Foreskin fibroblast (primary cell): ENCODE measurements at places on chromosomes 5 and 9.

GRCh38 chr5:42392917-42393316, 30.3 kb upstream of the GHR start:
- DNase-seq, result no peak

DNA sequence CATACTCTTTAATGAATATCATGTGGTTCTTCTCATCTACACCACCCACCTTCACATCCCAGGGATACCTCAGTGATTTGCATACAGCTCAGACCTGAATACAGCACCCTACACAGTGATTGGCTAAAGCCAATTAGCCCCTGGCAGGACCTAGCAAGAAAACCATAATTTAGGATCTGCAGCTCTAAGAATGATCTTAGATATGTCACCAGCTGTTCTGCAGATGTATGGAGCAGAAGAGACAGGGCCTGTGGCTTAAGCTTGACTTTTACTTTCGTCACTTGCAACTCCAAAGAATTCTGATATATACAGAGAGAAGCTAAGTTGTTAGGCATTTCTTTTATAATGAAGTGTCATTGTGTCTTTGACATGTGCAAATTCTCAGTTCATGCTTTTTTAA, 483.2 kb upstream of the C9orf72 start:
- DNase-seq, result peak; percentile 7

DNA sequence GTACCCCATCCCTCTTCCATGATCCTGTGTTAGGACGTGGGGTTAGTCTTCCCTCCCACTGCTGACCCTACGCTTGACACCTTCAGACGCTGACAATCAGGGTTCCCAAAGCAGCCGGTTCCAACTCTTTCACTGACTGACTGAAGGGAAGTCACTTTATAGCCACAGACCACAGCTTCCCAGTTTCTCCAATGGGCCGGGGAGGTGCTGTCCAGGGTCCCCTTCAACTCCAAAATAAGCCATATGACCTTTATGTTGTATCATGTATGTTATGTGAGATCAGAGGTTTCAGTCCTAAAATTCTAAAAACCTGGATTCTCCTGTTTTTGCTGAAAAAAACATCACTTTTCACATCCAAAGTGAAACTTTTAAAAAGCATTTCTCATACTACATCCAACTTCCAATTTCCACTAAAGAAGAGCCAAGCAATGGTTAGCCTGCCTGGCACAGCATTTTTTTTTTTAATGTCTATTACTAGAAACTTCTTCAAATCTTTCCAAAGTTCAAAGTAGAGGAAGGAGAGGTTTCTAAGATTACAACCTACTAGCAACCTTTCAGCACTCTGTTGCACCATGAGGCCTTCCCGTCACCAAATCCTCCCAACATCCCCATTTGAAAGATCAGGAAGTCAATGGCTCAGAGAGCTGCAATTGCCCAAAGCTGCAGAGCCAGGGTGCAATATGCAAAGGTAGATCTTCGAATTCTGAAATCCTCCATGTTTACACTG, 5.2 kb downstream of the EPB41L4B start:
- no peak for DNase-seq

- no peak for DNase-seq
Measured at GRCh38 chr5:95871146-95871806, 48.8 kb upstream of the GLRX start.

DNA sequence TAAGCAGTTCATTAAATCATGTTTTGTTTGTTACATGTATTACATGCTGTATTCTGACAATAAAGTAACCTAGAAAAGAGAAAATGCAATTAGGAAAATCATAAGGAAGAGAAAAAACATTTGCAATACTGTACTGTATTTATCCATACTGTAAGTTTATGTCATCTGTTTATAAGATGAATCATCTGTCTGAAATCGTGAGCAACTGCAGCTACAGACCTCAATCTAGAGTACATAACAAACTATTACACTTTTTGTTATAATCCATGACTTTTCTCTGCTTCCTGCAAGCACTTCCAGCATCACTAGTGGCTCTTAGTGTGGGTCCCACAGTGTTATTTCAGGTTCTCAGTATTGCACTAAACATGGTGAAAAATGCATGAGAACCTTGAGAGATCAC, 144.4 kb upstream of the NR4A3 start:
- peak; percentile 7 for DNase-seq

GRCh38 chr9:78213712-78214111, 22.2 kb upstream of the CEP78 start:
- peak; percentile 27 for DNase-seq

DNA sequence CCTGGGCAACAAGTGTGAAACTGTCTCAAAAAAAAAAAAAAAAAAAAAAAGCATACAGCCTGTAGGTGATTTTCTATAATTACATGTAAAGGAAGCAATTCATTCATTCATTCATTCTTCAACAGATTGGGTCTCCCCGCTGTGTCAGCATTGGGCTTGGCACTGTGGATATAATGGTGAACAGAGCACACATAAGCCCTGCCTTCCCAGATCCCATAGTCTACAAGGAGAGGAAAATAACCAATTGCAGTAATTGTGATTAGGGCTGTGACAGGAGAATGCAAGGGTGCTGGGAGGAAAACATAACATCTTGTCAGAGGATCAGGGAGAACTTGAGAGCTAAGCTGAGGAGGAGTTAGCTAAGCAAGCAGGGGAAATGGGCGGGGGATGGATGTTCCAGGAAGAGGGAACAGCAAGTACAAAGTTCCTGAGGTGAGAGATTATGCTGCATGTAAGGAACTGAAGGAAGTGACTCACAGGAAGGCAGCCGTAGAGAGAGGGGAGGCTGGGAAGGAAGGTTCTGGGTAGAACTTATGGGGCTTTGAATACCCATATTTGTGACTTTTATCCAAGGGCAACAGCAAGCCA, 24.0 kb upstream of the KLF9 start:
- DNase-seq, result peak; percentile 92

DNA sequence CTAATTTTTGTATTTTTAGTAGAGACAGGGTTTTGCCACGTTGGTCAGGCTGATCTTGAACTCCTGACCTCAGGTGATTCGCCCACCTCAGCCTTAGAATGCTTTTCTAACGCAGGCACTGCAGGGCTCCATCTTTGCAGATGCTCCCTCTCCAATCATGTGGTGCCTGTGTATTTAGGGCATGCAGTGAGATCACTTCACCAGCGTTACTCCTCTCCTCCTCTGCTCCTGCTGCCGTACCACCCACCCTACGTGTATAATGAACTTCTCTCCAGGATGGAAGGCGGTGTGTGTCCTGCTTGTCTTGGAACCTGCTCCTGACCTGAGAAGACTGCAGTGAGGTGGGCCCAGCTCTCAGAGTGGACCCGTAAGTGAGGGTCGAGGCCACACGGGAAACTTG, 13.6 kb upstream of the CFAP157 start:
- no peak for DNase-seq

DNA sequence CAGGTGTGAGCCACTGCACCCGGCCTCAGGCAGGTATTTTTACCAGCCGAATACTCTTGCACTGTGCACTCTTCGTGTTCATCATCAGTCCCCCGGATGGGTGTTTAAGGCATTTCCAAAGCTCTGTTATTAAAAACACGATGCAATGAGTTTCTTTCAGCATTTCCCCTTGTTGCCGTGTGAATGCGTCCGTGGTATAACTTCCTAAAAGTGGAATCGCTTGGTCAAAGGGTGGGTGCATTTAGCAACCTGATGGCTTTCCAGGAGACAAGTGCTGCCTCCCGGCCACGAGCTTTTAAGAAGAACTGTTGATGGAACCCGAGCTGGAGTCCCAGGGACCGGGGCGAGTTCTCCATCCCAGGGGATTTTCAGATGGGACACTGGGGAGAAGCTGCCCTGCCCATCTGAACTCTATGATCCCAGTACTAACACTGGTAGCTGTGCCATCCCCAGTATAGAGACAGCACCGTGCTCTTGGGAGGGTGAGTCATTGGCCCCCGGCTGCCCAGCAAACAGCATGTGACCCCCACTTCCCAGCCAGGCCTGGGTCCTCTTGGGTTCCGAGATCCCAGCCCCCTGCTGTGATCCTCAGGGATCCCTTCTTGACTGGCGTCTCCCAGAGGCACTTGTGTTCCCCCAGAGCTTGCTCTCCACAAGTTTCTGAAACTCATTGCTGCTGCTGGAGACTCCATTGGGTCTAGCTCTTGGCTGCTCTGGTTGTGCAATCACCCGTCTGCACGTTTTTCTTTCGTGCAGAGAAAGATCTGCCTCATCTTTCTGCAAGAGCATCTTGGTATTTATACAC, 169.5 kb upstream of the IER5L start:
- DNase-seq, result peak; percentile 66

DNA sequence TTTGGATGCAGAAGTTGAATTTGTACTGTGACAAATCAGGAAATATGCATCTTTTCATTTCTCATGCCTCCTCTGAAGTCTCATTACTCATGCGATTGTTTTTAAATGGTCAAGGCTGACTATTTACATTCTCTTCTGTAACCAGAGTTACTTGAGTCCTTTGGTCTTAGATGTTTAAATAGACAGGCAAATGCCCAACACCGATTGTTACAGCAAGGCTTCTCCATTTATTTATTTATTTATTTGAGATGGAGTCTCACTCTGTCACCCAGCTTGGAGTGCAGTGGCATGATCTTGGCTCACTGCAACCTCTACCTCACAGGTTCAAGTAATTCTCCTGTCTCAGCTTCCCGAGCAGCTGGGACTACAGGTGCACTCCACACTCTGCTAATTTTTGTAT, 72.7 kb upstream of the SLC28A3 start:
- DNase-seq, result no peak

- DNase-seq, result peak; percentile 32
Measured at GRCh38 chr5:32542216-32543059, 42.9 kb upstream of the SUB1 start.

DNA sequence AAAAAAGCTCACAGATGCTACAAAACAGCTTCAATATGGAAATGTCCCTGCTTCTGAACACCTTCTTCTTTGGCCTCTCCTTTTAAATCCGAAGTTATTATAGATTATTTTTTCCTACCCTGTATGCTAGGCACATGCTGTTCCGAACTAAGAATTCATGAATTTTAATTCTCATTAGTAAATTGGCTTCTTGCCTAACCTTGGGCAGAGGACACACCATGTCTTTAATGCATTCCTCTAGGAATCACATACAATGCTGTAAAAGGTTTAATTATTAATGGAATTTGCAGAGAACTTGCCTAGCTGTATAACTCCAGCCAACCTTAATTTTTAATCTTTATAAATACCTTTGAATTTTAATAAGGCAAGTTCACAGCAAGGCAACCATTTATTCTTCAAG, 234.4 kb downstream of the NTRK2 start:
- no peak for DNase-seq

DNA sequence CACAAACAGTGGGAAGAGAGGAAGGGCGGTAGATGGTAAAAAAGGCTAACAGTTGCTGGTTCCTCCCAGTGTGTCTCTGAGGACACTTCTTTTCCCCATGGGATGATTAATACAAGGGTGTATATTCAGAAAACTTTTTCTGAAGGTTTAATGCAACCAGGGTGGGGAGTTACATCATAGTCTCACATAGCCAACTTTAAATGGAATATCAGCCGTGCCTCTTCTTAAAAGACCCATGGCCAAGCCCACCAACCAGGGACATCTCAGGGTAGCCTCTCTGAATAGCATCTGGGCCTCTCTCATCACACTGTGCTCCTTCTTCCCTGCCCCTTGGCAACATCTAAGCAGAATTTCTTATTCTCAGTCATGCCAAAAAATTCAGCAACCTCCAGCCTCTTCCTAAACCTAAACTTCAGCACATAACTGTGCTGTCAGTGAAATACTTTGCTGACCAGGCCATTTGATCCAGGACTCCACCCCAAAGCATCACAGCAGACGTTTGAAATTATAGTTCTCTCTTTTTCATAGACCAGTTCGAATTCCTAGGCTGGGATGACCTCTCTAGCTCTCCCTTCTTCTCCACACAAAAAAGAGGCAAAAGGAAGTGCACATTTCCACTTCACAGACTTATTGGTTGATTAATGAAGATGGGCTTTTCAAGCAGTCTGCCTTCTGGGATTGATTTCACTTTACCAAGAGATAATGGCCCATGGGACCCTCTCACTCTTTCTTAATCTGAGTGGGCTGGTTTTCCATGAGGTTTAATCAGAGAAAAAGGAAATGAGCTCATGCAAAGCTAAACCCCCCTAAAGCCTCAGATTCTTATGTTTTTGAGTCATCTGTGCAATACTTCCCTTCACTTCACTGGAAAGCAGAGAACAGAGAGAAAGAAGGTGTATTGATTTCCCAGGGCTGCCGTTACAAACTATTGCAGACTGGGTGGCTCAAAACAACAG, 85.1 kb upstream of the RAI14 start:
- peak; percentile 85 for DNase-seq

DNA sequence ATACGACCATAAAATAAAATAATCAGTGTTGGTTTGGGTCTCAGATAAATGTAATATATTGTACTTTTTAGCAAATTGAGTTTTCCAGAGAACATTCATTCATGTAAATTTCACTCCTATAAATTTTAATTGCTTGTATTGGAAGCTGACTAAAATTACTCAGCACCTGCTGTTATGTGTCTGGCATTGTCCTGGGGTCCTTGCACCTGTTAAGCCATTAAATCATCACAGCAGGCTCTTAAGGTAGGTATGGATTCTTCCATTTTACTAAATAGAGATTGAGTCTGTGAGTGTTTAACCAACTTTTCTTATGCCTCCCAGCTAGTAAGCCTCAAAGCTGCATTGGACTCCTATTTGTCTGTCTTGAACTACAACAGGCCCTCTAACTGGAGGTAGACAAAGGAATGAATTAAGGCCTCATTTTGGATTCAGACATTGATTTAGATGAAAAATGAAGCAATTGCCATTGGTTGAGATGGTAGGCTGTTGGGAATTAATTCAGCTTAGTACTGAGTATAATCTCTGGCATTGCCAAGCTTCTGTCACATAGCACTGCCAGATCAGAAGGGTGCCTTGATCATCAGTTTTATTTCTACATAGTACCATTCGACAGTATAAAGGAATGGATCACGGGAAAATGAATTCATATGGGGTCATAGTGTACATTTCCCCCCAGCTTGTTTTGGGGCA, 78.9 kb downstream of the PARP8 start:
- DNase-seq, result no peak

DNA sequence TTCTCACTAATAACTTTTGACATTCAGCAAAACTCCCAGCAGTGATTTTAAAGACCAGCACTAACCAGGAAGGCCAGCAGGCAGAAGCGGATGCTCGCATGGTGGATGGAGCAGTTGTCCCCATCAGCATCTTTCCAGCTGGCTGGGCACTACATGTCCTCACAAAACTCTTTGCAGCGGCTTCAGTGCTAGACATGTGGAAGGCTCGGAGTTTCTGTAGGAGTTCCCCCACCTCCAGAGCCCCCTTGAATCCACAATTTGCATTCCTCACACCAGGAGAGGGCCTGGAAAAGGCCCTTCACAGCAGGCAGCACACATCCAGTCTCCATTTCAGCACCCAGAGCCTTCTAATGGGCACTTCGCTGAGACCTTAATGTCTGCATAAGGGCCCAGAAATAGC, 85.6 kb downstream of the APTX start:
- no peak for DNase-seq

- DNase-seq, result no peak
Measured at GRCh38 chr9:134922932-134923240, 5.2 kb upstream of the FCN1 start.
